ENCODE measurements at places on chromosomes 6 and 20. TPM values are rescaled to one million over a fixed set of nuclear protein-coding genes. Genes with fewer than 3 reads are reported as not detected.

BHLHE23 gene
- total RNA-seq: not detected

TINAG gene
- not detected for total RNA-seq

DNA sequence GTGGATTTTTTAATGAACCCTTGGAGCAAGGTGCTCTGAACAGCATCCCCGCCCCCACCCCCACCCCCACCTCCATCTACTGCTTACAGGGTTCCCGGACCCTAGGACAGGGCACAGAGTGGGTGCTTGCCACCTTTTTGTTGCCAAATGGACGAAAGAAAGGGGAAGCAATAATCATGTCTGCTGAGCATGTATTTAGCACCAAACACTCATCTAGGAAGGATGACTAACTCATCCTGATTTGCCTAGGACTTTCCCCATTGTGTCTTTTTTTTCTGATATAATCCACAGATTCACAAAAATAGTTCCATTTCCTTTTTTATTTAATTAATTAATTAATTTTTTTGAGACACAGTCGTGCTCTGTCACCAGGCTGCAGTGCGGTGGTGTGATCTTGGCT is 1.2 kb upstream of the PLTP start:
- DNase-seq: no peak

DNA sequence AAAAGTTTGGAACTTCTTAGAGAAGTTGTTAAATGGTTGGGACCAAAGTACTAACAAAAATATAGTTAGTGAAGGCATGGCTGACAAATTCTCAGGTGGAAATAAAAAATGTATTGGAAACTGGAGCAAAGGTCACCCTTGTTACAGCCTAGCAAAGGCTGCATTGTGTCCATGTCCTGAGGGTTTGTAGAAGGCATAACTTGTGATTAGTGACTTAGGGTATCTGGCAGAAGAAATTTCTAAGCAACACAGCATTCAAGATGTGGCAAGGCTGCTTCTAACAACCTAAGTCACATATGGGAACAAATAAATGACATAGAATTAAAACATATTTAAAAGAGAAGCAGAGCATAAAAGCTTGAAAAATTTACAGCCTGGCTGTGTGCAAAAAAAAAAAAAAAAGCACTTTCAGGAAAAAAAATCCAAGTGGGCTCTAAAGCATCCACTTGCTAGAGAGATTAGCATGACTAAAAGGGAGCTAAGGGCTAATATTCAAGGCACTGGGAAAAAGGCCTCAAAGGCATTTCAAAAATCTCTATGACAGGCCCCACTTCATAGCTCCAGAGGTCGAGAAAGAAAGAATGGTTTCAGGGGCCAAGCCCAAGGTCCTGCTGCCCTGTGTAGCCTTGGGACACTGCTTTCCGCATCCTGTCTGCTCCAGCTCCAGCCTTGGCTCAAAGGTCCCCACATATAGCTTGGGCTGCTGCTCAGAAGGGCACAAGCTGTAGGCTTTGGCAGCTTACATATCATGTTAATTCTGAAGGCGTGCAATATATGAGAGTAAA is 453.2 kb upstream of the PTCHD4 start:
- no peak for DNase-seq

DNA sequence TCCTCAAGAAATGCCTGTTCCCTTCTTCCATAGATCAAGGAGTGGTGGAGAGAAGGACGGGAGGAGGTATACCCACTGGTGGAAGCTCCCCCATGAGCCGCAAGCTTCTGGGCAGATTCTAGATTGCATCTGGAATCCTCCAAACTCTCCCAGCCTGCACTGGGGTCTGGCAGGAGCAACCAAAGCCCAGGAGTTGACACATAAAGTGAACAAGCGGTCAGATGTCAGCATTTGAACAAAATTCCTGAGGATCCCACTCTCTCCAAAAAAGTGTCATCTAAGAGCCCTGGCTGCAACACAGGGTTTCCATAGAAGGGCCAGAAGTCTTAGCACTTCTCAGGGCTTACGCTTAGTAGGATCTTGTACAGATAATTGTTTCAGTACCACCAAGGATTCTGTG is 88.2 kb downstream of the KCNB1 start:
- DNase-seq: no peak

GRCh38 chr6:67433124-67433523 is 1202.0 kb upstream of the ADGRB3 start:
- peak; percentile 50 for DNase-seq

Data from fibroblast of lung (primary cell).